ENCODE measurements at places on chromosomes 3 and 15. TPM values are rescaled to one million over a fixed set of nuclear protein-coding genes. Genes with fewer than 3 reads are reported as not detected.

- DNase-seq, result no peak
These were observed 23.8 kb downstream of the METTL6 start for GRCh38 chr3:15403495-15403894.

- DNase-seq, result no peak
These were observed 187.3 kb downstream of the SUCNR1 start for GRCh38 chr3:152060701-152061100.

DNA sequence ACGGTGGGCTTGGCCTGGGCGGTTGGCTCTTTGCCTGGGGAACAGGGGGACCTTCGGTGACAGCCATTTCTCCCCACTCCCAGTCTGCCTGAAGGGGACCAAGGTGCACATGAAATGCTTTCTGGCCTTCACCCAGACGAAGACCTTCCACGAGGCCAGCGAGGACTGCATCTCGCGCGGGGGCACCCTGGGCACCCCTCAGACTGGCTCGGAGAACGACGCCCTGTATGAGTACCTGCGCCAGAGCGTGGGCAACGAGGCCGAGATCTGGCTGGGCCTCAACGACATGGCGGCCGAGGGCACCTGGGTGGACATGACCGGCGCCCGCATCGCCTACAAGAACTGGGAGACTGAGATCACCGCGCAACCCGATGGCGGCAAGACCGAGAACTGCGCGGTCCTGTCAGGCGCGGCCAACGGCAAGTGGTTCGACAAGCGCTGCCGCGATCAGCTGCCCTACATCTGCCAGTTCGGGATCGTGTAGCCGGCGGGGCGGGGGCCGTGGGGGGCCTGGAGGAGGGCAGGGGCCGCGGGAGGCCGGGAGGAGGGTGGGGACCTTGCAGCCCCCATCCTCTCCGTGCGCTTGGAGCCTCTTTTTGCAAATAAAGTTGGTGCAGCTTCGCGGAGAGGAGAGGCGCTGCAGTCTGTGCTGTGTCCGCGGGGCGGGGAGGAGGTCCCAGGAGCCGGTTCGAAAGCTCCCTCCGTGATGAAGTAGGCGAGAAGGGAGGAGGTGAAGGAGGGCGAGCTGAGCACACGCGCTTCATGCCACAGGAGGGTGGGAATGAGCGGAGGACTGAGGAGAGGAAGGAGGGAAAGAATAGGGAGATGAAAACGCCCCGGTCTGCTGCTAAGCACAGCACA lies 9.6 kb downstream of the CLEC3B start:
- no peak for DNase-seq

- DNase-seq, result no peak
These were observed 12.8 kb downstream of the DCUN1D1 start for GRCh38 chr3:182967218-182968204.

NGRN gene
- total RNA-seq, result 59.5 TPM

ACOX2 gene
- 10.5 TPM for total RNA-seq

ITIH3 gene
- 1.3 TPM for total RNA-seq

Measured in esophagus squamous epithelium (tissue), 5 donors.